ENCODE measurements at places on chromosomes 11 and 22.
A peak's percentile ranks its signal among the peaks of the same experiment; 100 is the strongest.

- no peak for DNase-seq
These were observed 165.8 kb upstream of the SYT13 start for GRCh38 chr11:45451766-45452440.

DNA sequence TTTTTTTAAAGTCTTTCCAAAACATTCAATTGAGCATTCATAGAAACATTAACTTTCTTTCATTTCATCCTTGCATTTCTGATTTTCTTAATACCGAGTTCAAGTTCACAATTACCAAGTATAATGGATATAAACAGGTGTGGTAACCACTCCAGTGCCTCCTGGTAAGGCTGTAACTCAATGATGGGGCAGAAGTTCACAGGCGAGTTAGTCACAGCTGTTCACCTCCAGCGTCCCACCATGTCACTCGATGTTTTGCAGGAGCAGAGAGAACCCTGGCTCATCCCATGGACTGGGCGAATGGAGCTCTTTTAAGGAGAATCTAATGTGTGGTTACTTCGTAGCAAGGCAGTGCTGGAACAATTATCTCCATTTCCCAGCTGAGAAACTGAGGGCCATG is 94.4 kb upstream of the ALX4 start:
- DNase-seq = no peak

GRCh38 chr11:81915045-81915444 is 818.6 kb downstream of the FAM181B start:
- DNase-seq = no peak

DNA sequence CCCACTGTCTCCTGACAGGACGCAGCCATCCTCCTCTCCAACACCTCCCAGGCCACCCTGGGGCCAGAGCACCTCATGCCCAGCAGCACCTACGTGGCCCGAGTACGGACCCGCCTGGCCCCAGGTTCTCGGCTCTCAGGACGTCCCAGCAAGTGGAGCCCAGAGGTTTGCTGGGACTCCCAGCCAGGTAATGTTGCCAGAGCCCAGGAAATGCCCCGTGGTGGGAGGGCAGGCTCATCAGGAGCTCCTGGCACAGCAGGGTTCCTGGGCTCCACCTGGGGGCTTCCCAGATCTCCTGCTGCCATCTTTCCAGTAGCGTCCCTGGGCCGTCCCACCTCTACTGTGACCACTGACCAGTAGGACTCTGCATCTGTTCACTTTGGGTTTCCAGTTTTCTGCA is 16.2 kb downstream of the CSF2RB start:
- DNase-seq = no peak

GRCh38 chr22:42328130-42328783 is 57.8 kb upstream of the TCF20 start:
- DNase-seq = no peak

- no peak for DNase-seq
These were observed 127.9 kb downstream of the BUD13 start for GRCh38 chr11:116644941-116645305.

- DNase-seq = no peak
These were observed 825.6 kb downstream of the TBC1D22A start for GRCh38 chr22:47587861-47588577.

DNA sequence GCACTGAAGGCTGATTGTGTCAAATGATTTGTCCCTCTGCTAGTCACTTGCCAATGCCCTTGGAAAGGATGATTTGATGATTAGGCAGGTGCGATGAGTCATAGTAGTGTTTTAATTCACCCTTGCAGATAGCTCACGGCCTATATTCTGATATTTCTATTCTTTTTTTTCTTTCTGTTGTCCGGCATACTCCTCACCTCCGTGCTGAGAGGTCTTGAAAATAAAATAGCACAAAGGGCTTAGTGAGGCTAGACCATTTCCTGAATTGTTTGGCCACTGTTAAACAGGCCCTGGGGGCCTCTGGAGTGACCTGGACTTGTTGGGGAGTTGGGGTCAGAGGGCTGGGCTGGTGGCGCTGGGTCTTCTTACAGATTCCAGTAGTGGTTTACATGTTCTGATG is 99.8 kb downstream of the ZBTB16 start:
- DNase-seq = no peak

DNA sequence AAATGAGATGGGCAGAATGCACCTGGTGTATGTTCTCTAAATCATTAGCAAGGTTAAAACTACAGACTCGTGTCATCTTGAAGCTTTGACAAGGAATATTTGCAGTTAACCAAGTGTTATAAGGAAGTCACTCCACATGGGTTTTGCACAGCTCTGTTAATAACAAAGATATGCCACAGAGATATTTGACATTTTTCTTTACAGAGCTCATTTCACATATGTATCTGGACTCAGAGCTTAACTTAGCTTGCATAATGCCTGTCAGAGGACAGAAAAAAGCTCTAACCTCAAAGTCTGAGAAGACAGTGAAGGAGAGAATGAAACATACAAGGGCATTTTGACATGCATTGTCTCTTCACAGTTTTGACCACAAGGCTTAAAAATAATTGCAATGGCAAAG is 105.5 kb downstream of the C11orf87 start:
- no peak for DNase-seq

- DNase-seq = no peak
These were observed 25.8 kb downstream of the TNRC6B start for GRCh38 chr22:40203572-40203971.

GRCh38 chr11:44445500-44446365 is 119.7 kb upstream of the CD82 start:
- no peak for DNase-seq

GRCh38 chr11:128437136-128437535 is 150.2 kb downstream of the ETS1 start:
- DNase-seq = no peak

- DNase-seq = no peak
These were observed 48.4 kb upstream of the MUC15 start for GRCh38 chr11:26620282-26621045.

DNA sequence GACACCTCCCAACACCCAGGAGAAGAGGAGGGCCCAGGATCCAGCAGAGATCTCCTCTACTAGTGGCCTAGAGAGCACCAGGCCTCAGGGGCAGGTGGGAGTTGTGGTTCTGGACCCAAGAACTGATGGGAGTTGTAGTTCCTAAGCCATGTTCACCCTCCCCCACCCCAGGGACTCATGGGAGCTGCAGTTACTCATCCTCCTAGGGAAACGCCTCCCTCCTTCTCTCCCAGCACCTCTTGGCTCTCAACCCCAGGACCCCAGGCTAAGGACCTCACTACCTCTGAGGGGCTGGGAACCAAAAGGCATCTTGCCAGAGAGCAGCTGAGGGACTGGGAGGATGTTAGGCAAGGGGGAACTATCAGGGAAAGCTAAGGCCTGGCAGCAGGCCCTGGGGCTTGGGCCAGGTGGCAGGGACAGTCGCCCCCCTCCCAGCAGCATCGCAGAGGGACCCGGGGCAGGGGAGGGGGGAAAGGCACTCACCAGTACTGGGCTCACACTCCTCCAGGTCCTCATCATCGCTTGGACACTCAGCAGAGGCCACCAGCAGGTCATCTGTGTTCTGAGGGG is 28.9 kb downstream of the SLC22A12 start:
- DNase-seq = no peak

- DNase-seq = no peak
These were observed 14.6 kb upstream of the PHLDB1 start for GRCh38 chr11:118592616-118593367.

- no peak for DNase-seq
These were observed 12.0 kb upstream of the GDPD5 start for GRCh38 chr11:75537740-75538139.

- DNase-seq = no peak
These were observed 21.9 kb downstream of the ZMAT5 start for GRCh38 chr22:29744902-29745301.

GRCh38 chr22:43948836-43949406 is 6.3 kb upstream of the SAMM50 start:
- DNase-seq = no peak

DNA sequence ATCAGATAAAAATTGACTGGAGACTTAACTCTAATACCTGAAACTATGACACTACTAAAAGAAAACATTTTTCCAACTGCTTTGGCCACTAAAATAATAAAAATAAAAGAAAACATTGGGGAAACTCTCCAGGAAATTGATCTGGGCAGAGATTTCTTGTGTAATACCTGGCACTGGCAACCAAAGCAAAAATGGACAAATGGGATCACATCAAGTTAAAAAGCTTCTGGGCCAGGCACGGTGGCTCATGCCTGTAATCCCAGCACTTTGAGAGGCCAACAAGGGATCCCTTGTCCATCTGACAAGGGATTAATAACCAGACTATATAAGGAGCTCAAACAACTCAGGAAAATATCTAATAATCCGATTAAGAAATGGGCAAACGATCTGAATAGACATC is 64.6 kb upstream of the RAB1B start:
- no peak for DNase-seq

DNA sequence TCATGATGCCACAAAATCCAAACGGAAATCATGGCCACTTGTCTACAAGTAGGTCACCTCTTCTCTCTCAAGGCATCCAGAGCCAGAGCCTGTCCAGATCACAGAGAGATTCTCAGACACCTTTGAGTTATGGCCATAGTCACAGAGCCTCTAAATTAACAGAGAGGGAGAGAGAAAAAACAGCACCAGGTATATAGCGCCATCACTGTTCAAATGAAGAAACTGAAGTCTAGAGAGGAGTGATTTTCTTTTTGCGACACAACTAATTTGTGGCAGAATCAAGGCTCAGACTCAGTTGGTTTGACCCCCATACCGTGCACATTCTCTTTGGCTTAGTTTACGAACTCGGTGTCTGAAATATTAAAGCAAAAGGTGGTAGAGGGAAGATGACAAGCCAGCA is 512.9 kb downstream of the NTM start:
- no peak for DNase-seq

GRCh38 chr11:63870351-63871140 is 31.6 kb downstream of the MARK2 start:
- DNase-seq = peak; percentile 83

GRCh38 chr11:117881217-117881616 is 4.8 kb upstream of the FXYD6 start:
- DNase-seq = no peak

Data from suppressor macrophage treated with lipopolysaccharide for 1 hour (primary cell).